Activated CD4-positive, alpha-beta T cell treated with anti-CD3 and anti-CD28 coated beads, Interleukin-2, amount 50 U/mL, for 16 hours (primary cell): ENCODE measurements at places on chromosomes 4 and X.

DNA sequence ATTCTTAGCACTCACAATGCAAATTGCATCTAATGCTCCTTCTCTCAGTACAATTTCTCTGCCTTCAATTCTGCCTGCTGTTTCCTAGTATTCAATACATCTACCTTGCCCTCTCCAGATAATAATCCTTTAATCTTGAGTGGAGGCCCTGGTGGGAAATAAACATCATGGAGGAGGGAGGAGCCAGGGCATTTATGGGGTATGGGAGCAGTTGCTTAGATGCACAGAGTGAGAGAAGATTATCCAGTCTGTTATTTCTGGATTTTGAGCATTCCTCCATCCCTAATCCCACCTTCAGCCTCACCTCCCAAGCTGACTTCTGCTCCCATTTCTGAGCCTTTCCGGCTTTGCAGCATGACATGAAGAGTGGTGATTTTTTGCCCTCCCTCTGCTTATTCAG lies 127.9 kb upstream of the PPP3CA start:
- DNase-seq, result no peak

DNA sequence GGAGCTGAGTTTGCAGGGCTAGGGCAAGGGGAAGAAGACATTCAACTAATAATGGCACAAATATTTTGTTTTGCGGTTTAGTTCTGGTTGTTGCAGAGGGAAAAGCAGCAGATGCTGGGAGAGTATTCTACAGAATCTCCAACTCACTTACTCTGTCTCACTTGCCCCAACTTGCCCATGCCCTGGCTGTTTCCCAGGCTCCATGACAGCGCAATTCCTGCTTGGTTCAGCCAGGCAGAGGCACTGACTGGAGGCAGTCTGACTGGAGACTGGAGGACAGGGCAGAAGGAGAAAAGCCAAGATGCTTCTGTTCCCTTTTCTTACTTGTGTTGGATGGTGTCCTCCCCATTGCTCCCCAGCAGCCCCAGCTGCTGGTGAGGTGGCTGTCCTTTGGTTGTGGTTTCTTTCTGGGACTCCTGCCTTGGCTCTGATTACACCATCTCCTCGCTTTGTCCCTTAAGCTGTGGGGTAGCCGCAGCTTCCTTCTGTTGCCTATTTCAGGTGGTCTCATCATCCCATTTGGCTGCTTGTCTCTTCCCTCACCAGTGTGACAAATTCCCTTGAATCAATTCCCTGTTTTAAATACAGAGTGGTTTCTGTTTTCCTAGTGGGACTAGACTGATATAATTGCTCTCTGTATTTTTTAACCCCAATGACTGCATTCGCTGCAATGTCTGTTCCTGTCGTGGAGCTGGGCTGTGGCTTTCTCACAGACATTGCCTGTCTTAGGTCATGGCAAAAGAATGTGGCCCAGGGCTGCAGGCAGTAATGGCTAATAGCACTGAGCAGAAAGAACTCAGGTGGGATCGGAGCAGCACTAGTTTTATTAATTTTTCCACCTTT lies 24.2 kb upstream of the RASL11B start:
- DNase-seq, result no peak

GRCh38 chr4:41425650-41426049 lies 112.3 kb upstream of the LIMCH1 start:
- DNase-seq, result no peak

GRCh38 chr4:24477919-24478318 lies 106.4 kb downstream of the DHX15 start:
- DNase-seq, result no peak

- no peak for DNase-seq
These were observed 42.2 kb downstream of the CASK start for GRCh38 chrX:41881166-41881565.

- DNase-seq, result no peak
These were observed 36.5 kb downstream of the DCTD start for GRCh38 chr4:182880387-182881356.

DNA sequence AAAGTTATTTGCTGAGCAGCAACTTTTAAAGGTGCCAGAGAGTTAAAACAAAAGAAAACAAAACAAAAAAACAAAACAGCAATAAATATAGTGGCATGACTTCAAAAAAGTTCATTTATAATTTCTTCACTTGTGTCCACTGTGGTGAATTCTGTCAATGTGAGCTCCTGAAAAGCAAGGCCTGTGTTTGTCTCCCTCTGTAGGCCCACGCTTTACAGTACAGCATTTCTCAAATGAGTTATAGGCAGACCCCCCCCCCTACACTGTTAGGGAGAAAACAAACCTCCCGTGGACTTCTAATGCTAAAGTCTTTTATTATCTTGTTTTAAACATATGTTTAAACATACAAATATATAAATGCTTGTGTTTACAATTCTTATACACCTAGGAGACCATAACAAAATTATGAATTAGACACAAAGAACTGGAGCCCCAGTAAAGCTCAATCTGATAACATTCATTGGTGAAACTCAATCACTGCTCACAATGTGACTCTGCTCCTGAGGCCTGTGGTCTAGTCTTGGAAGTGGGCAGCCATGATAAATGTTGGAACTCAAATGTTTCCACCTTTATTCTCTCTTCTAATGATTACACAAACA lies 47.0 kb upstream of the SCOC start:
- no peak for DNase-seq

GRCh38 chr4:26384380-26385057 lies 63.7 kb downstream of the RBPJ start:
- DNase-seq, result no peak

DNA sequence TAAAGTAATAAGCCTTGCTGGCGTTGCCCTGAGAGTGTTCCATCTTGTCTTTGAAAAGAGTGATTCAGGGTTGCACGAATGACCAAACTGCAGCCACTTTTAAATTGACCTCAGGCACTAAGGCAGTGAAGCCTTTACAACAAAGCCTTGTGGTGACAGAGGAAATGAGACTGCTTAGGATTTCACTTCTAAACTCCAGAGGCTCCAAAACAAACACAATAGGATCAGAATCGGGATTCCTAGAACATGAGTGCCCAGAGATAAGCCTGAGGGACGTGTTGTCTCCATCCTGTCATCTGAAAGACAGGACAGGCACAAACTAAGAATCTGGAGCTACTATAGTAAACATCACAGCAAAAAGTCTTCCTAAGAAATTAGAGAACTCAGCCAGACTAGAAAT lies 405.2 kb downstream of the PPARGC1A start:
- no peak for DNase-seq

GRCh38 chr4:74659576-74660411 lies 134.5 kb downstream of the BTC start:
- no peak for DNase-seq

DNA sequence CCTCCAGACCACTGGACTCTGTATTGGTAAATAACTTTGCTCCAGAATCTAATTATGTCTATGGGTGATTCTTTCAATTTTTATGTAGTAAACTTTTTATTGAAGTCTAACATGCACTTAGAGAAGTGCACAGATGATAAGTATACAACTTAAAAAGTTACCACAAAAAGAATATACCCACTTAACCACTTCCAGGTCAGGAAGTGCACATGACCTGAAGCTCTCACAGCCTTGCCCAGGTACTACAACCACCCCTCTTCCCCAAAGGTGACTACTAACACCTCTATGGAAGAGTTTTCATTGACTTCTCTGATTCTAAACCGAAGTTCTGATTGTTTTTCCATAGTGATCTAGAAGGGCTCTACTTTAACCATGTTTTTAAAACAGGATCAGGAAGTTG lies 43.6 kb upstream of the SPRY1 start:
- no peak for DNase-seq

DNA sequence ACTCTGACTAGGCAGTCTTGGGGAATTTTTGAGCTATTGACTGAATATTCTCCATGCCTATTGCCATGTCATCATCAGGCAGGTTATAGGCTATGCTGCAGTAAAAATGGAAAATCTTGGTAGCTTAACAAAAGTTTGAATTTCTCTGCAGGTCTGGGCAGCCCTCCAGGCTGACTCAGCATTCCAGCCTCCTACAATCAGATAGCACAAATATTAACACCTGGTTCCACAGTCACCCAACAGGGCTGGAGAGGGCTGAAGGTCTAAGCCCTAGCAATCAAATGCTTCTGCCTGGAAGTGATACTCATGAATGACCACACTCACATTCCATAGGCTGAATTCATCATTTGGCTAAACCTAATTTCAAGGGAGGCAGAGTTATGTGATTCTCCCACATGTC lies 9.6 kb upstream of the PPP3CA start:
- DNase-seq, result no peak

- DNase-seq, result no peak
These were observed 54.9 kb downstream of the DCTD start for GRCh38 chr4:182862141-182862875.

DNA sequence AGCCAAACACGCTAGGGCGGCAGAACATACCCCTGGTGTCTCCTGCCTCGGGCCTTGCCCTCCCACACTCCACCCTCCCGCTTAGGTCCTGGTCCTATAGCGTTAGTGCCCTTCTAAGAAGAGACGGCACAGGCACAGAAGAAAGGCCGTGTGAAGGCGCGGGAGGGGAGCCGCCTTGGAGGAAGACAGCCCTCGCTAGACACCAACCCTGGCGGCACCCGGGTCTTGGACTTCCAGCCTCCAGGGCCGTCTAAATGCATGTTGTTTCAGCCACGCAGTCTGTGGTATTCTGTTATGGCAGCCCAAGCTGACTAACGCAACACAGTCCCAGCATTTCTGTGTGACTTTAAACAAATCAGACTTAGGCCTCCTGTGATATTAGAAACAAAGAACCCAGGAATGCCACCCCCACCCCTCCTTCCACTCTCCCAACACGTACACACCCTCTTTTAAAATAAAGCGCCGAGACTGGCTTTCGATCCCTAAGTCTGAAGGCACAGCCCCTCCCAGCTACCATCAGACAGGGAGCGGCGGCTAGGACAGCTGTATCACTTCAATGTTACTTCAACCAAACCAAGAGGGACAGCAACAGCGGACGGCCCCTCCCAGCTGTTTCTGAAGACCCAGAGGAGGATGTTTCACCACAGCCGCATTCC lies 128.0 kb downstream of the AFAP1 start:
- DNase-seq, result no peak
